ENCODE measurements at places on chromosomes 3 and 15.

- DNase-seq, result no peak
These were observed 7.8 kb upstream of the C3orf52 start for GRCh38 chr3:112078125-112079083.

DNA sequence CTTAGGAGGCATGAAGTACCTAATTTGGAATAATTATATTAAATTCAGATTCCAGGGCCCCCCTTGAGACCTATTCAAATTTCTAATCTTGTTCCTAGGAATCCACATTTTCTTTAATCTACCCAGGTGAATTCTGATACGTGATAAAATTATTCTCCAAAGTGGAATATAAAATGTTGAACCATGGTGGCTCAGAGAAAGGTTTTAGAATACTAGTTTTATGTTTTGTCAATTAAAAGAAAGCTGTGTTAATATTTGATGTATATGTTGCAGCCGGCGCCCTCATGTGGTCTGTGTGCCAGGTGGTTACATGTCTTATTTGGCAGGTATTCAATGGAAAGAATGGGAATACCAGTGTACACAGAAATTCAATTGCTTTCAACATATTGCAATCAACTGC lies 321.8 kb downstream of the FEZF2 start:
- no peak for DNase-seq

- no peak for DNase-seq
These were observed 9.3 kb downstream of the MAGI1 start for GRCh38 chr3:66029443-66029842.

DNA sequence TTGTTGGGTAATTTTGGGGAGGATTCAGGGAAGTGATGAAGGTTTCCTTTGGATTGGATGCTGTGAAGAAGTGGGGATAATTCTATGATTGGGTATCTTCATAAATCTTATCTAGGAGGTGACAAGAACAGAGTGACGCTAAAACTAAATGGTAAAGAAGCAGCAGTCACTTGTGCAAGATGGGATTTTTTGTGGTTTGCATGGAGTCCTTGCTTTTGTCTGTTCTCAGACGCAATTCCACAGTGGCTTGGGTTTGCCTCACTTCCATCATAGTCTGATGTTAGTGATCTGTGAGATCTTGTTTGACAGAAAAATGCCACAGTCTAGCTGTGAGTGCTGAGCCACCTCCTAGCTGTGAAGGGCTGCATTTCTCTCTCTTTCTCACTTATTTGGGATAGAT lies 26.9 kb downstream of the GTF2E1 start:
- no peak for DNase-seq

DNA sequence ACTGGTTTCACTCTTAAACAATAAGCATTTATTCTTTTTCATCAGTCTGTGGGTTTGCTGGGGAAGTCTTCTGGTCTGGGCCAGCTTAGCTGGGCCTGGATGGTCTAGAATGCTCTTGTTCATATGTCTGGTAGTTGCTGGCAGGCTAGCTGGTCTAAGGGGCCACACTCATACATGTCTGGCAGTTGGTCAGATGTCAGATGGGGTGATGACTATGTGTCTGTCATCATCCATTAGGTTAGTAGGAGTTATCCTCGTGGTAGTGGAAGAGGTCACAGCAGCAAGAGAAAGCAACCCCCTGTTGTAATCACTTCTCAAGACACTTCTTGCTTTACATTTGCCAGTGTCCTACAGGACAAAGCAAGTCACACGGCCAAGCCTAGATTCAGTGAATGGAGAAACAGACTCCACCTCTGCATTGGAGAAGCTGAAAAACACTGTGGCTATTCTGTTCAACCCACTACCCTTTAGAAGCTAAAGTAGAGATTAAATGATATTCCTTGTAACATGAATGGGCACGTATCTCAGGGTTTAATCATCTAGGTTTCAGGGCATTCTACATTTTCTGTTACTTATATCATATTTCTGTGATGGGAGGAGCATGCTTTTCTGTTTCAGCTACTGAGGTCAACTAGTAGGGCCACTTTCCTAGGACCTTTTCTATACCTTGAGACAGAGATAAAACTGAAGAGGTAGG lies 5.5 kb upstream of the ARID3B start:
- DNase-seq, result no peak

- DNase-seq, result no peak
These were observed 547.6 kb downstream of the NLGN1 start for GRCh38 chr3:173945170-173945569.

GRCh38 chr3:71607364-71607763 lies 23.8 kb upstream of the FOXP1 start:
- no peak for DNase-seq

DNA sequence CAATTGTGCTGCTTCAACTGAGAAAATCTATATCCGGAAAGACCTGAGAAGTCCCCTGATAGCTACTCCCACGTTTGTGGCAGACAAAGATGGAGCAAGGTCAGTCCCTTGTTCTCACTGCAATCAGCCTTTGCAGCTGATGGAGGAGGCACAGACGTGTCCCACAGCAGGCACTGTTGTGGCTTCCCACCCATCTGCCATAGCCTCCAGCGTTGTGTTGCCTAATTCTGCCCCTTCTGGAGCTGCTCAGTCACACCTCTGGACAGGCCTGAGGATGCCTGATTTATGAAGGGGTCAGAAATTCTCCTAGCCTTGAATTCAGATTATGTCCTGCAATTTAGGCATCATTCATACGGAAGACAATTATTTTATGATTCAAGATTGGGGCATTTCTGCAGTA lies 41.9 kb downstream of the MRPS25 start:
- no peak for DNase-seq

DNA sequence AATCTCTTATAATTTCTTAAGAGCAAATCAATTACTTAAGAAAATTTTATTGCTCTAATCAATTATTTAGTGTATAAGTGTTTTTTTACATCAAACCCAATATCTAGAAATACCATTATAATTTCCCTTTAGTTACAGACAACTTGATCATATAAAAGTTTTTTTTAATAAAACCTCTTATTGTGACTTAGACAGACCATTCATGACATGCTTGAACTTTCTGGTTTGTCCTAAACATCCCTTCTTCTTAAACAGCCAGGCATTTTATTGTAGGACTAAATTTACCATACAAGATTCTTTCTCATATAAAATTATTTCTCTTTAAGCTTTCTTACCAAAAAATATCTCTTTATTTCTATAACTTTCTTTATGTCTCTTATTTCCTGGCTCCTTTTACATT lies 164.5 kb downstream of the SUCNR1 start:
- no peak for DNase-seq

DNA sequence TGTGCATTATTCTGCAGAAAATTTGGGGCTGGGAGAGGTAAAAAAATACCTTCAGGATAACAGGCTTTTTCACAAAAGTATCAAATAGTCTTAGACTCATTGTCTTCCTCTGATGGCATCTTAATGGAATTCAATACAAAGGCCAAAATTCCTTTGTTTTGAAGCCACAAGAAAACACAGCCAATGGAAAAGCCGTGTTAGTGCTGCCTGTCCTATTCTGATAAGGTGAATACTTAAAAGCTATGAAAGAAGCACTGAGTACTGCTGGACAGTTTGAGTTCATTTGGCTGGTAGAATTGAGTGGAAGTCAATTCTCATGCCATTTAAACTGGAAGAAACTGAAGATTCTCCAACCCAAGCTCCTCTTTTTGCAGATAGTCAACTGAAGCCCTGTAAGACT lies 395.3 kb upstream of the TPRG1 start:
- no peak for DNase-seq

DNA sequence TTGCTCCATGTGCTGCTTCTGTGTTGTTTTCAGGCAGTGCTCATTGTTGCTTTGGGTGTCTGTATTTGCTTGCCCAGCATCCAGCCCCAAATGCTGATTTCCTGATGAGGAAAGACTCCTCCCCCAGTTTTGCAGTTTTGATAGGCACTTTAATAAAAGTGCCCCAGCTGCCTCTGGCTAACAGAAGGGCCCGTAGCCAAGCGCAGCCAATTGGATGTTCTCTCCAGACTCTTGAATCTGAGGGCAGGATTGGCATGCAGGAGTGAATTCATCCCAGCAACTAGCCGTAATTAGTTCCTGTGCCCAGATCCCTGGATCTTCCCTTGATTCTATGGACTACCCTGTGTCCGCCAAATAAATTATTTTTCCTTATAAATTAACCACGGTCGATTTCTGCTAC lies 14.8 kb upstream of the SEMA5B start:
- DNase-seq, result no peak

GRCh38 chr15:77354063-77354462 lies 65.8 kb downstream of the PEAK1 start:
- DNase-seq, result no peak

GRCh38 chr3:60188803-60189202 lies 1062.4 kb downstream of the FHIT start:
- DNase-seq, result no peak

GRCh38 chr3:88824666-88825564 lies 282.5 kb upstream of the EPHA3 start:
- DNase-seq, result no peak

DNA sequence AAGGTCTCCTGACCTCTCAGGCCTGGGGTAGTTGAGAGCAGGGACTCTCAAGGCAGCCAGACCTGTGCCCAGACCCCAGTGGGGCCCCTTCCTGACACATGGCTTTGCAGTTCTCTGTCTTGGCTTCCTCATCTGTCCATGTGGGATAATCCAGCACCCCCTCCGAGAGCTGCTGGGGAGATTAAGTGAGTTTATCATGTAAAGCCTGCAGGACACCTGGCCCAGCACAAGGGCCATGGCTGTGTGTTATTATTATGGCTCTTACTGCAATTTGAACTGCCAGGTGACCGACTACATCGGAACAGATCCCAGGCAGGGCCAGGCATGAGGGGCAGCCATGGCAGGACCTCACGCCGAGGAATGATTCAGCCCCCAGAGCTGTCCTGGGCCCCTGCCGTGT lies 12.6 kb downstream of the DUSP7 start:
- DNase-seq, result no peak

GRCh38 chr3:59756934-59757333 lies 707.1 kb upstream of the CFAP20DC start:
- no peak for DNase-seq

- DNase-seq, result no peak
These were observed 316.6 kb upstream of the TGFBR2 start for GRCh38 chr3:30289766-30290165.

DNA sequence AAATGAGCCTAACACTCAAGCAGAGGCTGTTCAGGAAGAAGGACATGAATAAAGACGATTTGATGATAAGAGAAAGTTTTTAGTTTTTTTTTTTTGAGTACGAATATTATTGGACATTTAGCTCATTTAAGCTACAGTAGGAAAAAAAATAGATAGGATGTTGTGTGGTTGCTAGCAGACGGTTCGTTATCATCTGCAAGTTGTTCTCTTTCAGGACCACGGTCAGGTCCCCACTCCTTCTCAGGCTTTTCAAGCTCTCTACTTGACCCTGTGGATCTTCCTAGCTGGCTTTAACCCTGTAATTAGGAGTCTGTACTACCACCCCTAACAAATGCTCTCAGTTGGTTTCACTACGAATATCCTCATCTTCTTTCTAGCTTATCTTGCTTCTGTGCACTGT lies 1.1 kb downstream of the KCNH8 start:
- peak; percentile 20 for DNase-seq

GRCh38 chr3:13040361-13041074 lies 32.7 kb downstream of the IQSEC1 start:
- DNase-seq, result no peak

DNA sequence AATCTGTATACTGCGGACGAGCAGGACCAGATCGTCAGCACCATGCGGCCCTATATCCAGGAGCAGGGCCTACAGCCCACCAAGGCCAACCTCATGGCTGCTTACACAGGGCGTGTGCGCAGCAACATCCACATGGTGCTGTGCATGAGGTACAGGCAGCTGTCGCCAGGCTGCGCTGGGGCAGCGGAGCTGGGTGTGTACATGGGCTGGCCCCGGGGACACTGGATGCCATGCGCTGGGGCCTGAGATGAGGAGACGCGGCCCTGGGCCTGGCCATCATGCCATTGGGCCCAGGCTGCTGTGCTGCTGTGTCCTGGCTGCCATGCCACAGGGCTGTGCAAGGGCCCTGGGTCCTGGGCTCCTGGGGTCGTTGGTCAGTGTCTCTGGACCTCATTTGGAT lies 61.5 kb downstream of the SEMA3G start:
- no peak for DNase-seq

GRCh38 chr3:189270248-189270832 lies 98.6 kb downstream of the TPRG1 start:
- no peak for DNase-seq

DNA sequence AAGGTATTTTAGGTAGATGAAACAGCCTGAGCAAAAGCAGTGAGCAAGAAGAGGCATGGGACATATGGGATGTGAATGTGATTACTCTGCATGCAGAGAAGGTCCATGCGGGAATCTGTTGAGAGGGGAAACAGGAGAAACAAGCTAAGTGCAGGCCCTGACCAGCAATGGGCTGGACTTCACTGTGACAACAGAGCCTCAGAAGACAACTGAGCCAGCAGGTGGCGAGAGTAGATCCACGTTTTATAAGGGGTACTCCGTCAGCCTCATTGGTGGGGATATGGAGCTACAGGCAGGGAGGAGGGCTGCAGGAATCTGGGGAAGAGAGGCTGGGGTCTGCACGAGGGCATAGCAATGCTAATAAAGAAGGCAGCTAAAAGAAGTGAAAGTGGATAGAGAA lies 405.9 kb upstream of the LMCD1 start:
- no peak for DNase-seq

DNA sequence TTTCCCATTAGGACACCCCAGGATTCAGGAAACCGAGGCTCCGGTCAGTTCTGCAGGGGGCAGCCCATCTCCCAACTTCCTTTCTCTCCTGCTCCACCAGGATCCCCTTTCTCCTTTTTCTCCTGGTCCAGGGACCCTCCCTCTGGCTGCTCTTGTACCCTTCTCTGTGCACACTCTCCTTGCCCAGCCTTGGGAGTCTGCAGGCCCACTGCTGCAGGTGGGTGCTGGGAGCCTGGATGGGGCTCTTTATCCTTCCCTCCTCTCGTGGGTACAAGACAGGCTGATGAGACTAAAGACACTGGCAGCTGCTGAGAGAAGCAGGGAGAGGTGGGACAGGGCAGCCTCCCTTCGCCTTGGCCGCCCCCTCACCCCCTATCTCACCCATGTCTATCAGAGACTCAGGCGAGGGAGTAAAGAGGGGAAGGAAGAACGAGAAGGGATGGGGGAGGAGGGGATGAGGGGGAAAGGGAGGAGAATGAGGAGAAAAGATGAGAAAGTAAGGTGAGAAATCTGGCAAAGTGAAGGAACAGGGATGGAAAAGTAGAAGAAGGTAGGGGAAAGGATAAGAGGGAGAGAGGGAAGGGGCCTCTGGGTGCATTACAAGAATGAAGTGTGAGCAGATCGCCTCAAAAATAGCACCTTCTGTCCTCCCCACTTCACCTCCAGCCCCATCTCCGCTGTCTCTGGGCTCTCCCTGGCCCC lies 45.2 kb downstream of the ITGA11 start:
- DNase-seq, result no peak

All from T-helper 1 cell (primary cell).